ENCODE measurements at places on chromosomes 6 and 20.

DNA sequence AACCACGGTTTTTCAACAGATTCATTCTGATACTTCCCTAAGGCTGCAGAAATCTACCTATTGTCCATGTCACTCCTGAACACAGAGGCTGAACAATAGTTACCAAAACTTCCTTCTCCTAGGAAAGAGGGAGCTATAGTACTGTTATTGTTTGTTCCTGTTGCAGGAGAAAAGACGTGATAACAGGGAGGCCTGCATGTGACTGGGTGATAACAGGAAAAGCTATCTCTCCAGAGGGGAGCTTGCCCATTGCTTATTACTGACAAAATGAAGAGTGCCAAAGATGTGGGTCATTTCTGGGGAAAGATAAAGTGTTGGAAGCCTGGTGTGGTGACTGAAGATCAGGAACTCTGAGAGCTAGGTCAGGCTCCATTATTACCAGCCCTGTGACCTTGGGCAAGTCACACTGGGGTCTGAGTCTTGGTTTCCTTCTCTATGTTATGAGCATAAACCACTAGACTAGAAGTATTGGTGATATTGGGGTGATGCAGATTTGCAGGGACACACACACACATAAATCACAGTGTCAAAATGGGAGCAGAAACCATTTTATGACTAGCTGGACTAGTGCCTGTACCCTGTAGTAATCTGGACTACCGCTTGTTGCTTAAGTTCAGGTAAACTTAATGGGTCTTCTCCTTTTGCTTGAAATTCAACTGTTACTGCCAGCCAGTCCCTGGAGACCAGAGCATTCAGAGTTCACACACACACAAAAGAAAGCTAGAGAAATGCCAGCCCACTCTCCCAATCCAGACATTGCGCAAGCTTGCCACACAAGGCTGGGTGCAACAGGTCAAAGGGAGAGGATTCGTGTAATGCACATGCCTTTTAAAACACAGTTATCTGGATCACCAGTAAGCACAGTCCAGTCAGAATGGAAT is 136.0 kb upstream of the CNR1 start:
- H3K27ac ChIP-seq = no peak overlapping the region
- no peaks in the 10 kb centered on the region for H3K27me3 ChIP-seq
- H3K4me1 ChIP-seq = peaks cover 18% of the 10 kb centered on the region
- no peak for DNase-seq

DNA sequence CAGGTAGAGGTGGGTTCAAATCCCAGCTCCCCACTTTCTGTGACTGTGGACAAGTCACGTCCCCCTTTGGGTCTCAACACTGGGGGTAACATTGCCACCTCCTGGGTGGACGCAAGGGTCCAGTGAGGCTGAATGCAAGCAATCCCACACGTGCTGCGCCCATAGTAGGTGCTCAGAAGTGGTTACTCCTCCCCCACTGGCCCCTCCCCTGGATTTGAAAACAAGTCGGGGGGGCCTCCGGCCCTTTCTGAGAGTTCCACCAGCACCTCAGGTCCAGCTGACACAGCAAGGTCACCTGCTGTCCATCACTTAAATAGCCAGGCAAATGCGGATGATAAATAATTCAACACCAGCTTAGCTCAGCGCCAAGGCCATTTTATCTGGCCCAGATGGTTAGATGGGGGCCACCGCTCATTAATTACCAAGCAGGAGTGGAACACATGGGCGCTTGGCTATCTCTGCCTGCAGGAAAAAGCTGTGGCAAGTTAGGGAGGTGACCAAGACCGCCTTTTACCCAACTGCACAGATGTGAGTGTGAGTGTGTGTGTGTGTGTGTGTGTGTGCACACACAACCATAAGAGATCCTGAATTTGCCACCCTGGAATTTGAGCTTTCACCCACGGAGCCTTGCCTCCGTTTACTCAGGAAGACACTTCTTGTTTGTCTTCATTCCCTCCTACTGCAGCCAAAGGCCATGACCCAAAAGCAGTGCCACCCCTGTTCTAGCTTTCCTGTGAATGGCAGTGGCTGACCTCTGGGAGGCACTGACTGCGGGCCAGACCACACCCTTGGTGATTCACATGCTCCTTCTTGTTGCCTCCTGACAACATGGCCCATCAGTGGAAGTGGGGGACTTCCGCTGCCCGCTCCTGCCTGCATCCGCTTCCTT is 34.7 kb upstream of the KCNB1 start:
- no peak for DNase-seq
- peaks cover 46% of the 10 kb centered on the region for H3K36me3 ChIP-seq
- H3K27me3 ChIP-seq = no peaks in the 10 kb centered on the region
- H3K4me3 ChIP-seq = no peak overlapping the region

DNA sequence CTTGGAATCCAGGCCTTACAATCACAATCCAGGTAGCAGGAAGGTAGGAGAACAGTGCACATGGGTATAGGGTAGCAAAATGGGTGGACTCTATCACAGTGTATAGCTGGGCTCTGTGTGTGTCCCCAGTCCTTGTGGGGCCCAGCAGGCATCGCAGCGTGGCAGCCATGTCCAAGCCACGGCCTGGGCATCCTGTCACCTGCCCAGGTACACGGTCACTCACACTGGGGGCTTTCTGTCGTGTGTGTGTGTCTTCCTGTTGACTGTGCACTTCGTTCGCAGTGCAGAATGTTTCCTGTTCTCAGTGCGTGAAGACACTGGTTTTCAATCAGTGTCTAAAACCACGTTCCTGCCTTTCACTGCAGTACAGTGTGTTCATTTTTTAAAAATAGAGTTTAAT is 523.2 kb upstream of the JARID2 start:
- H3K27me3 ChIP-seq = peaks cover 2% of the 10 kb centered on the region
- no peak overlapping the region for H3K27ac ChIP-seq
- DNase-seq = no peak

DNA sequence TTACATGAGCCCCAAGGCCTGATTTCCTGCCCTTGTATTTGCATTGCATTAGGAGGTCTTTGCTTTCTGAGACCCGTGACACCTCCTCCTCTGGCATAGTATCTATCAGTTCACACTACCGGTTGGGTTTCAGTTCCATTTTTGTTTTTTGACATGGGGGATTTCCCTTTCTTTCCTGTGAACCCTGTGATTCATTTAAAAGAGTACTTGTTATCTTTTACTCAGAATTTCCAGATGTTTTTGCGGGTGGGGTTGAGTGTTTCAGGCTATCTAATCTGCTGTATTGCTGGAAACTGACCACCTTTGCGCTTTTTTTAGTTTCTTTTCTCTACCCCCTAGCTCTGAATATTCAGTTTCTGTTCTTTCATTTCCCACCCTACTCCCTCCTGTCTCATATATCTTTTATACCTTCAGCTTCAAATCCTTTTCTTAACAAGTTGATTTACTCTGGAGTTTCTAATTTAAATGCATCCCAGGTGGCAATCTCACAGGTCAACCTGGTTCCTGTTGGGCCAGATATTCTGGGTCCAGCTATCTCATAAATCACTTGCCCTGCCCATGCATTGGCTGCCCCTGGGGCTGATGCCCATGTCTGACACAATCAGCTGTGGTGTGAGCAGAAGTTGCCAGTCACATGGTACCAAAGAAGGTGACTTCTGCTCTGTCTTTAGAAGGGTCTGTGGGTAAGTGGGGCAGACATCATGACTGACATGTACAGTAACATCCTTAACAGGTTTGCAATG is 14.3 kb upstream of the NCOA3 start:
- H3K4me1 ChIP-seq = peaks cover 15% of the 10 kb centered on the region
- no peak for DNase-seq
- no peaks in the 10 kb centered on the region for H3K27me3 ChIP-seq

- no peak overlapping the region for H3K4me3 ChIP-seq
- no peaks in the 10 kb centered on the region for H3K27me3 ChIP-seq
- peaks cover 39% of the 10 kb centered on the region for H3K36me3 ChIP-seq
- peak overlapping the region; percentile 76 for H3K27ac ChIP-seq
- no peak for DNase-seq
- H3K4me1 ChIP-seq = peaks cover 15% of the 10 kb centered on the region
Observed at GRCh38 chr6:4125933-4126864, 9.2 kb downstream of the ECI2 start.

GRCh38 chr6:15761045-15761502 is 98.2 kb upstream of the DTNBP1 start:
- H3K4me1 ChIP-seq = peaks cover 16% of the 10 kb centered on the region
- no peaks in the 10 kb centered on the region for H3K36me3 ChIP-seq
- no peak for DNase-seq
- H3K27ac ChIP-seq = no peak overlapping the region
- H3K27me3 ChIP-seq = no peaks in the 10 kb centered on the region

GRCh38 chr20:45300961-45301360 is 5.7 kb upstream of the RBPJL start:
- H3K27ac ChIP-seq = no peak overlapping the region
- H3K27me3 ChIP-seq = peaks cover 14% of the 10 kb centered on the region
- H3K4me3 ChIP-seq = no peak overlapping the region
- no peak for DNase-seq
- H3K36me3 ChIP-seq = no peaks in the 10 kb centered on the region

GRCh38 chr6:45052325-45052724 is 275.8 kb upstream of the RUNX2 start:
- H3K27ac ChIP-seq = no peak overlapping the region
- H3K36me3 ChIP-seq = peaks cover 10% of the 10 kb centered on the region
- H3K4me3 ChIP-seq = no peak overlapping the region
- DNase-seq = no peak

GRCh38 chr6:13470238-13471140 is 16.9 kb downstream of the GFOD1 start:
- no peak overlapping the region for H3K4me3 ChIP-seq
- H3K4me1 ChIP-seq = peaks cover 3% of the 10 kb centered on the region
- DNase-seq = no peak
- no peaks in the 10 kb centered on the region for H3K27me3 ChIP-seq

DNA sequence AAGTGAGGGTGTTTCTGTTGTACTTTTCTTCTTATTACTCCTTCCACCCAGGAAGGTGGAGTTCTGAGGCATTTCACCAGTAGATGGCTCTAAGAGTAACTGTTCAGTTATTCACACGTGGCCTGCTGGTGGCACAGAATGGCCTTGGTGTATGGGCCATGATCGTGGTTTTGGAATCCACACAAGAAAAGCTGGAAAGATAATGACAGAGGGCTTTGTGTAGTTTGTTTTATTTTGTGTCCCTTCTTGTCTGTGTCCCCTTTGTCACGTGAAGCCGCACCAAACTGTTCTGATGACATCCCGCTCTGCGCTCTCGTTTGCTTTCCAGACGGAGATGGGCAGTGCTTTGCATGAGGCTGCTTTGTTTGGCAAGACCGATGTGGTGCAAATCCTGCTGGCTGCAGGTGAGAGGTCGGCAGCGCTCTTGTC is 93.4 kb downstream of the ANKS1A start:
- no peak overlapping the region for H3K4me3 ChIP-seq
- no peak for DNase-seq
- no peaks in the 10 kb centered on the region for H3K27me3 ChIP-seq
- H3K36me3 ChIP-seq = peaks cover 19% of the 10 kb centered on the region

DNA sequence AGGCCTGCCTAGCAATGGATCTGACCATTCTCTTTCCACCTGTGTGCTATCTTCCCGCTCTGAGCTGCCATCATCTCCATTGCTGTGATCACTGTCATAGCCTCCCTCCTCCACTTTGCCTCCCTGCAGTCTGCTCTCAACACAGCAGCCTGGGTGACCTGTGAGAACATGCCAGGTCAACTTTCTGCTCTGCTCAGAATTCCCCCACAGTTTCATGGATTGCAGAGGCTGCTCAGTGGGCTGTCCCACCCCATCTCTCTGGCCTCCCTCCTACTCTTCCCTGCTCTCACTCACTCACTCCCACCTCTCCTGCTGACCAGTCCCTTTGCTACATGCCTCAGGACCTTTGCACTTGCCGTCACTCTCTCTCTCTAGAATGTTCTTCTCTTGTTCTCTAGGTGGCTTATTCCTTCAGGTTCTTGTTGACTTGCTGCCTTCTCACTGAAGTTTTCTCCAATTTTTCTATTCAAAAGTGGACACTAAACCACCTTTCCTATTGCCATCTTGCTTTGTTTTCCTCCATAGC is 159.9 kb downstream of the CD83 start:
- peaks cover 18% of the 10 kb centered on the region for H3K27me3 ChIP-seq
- no peak for DNase-seq
- H3K4me3 ChIP-seq = no peak overlapping the region
- H3K4me1 ChIP-seq = peaks cover 34% of the 10 kb centered on the region
- H3K27ac ChIP-seq = no peak overlapping the region

DNA sequence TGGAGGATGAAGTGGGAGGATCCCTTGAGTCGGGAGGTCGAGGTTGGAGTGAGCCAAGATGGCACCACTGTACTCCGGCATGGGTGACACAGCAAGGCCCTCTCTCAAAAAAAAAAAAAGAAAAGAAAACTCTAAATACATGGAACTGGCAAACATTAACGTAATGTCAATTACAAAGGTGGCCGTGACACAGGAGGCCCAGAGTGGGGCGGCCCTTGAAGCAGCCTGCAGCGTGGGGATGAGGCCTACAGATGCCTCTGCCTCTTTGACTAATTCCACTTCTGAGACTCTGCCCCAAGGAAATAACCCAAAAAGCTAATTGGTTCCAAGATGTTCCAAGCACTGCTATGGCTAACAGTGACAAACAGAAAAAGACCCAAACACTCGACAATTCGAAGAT is 21.2 kb downstream of the ZBTB46 start:
- H3K36me3 ChIP-seq = no peaks in the 10 kb centered on the region
- no peak for DNase-seq
- no peaks in the 10 kb centered on the region for H3K4me1 ChIP-seq
- no peaks in the 10 kb centered on the region for H3K27me3 ChIP-seq

DNA sequence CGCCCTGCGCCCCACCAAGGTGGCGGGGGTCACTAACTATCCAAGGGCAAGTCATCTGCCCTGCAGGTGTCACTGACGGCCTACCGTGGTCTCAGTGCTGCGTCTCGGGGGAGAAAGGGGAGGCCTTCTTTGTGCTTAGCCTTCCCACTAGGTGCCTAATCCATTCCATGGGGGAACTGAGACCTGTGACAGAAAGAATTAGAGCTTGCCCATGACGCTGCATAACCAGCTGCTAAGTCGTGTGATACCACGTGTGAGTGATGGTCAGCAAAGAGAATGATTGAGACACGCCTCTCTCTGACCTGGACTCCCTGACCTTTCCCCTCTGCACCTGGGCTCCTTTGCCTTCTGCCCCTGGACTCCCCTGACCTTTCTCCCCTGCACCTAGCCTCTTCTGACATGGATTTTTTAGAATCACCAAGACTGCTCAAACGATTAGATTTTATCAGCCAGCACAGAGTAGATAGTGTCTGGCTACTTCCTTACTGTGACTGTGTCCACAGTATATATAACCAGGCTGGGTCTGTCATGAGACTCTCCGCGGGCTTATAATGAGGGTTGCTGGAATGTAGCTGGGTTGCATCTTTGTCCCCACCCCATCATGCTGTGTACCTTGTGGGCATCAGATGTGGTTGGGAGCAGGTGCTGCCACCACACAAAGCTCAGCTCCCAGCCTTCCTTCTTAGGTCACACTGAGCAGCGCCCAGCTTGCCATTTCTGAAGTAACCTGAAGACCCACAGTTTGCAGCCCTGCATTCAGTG is 140.6 kb downstream of the TMEM242 start:
- H3K27me3 ChIP-seq = no peaks in the 10 kb centered on the region
- H3K27ac ChIP-seq = no peak overlapping the region
- no peak overlapping the region for H3K4me3 ChIP-seq
- H3K4me1 ChIP-seq = peaks cover 27% of the 10 kb centered on the region

Measured in mesothelial cell of epicardium (in vitro differentiated cells).